Adrenal gland (tissue), 19 donors: ENCODE measurements at places on chromosomes 4 and X. TPM values are rescaled to one million over a fixed set of nuclear protein-coding genes. Genes with fewer than 3 reads are reported as not detected.
A peak's percentile ranks its signal among the peaks of the same experiment; 100 is the strongest.

Gene STATH
- total RNA-seq = not detected

DNA sequence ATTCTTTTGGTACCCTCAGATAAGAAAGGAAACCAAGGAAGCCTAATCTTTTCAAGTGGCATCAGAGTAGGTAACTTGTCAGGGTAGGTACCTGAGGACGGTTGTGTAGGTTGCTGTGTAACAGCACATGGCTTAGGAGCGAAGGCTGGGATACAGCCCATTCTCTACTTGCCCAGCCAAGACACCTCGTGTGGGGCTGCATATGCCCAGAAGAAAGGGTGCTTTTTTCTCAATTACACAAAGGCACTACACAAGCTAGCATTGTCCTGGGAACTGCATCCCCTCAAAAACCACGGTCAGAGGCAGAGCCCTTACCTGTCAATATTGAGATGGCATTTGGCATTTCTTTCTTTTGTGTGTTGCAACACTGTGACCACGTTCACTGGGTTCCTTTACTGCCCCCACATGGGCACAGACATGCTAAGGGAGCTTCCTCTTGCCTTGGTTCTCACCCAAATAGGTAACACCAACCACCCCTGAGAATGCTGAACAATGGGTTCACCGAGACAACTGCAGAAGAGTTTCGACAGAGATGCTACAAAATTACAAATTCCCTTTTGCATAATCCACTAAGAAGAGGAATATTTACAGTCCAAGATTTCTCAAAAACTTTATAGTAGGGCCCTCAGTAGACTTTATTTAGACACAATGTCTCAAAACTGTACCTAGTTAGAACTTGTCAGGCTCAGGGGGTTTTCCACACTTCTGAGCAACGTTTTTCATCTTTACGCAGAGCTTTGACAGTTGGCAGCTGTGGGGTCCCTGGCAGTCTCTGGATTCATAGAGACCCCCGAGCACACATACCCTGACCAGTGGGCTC is 35.8 kb upstream of the TNIP3 start:
- H3K27me3 ChIP-seq = no peaks in the 10 kb centered on the region
- no peaks in the 10 kb centered on the region for H3K4me1 ChIP-seq
- no peak for DNase-seq
- no peak overlapping the region for H3K4me3 ChIP-seq
- H3K27ac ChIP-seq = no peak overlapping the region

- H3K36me3 ChIP-seq = no peaks in the 10 kb centered on the region
- H3K27ac ChIP-seq = no peak overlapping the region
- H3K4me1 ChIP-seq = no peaks in the 10 kb centered on the region
- no peak overlapping the region for H3K4me3 ChIP-seq
Observed at GRCh38 chr4:73603271-73603710, 16.9 kb downstream of the RASSF6 start.

GRCh38 chr4:119205690-119206089 is 6.8 kb upstream of the USP53 start:
- no peaks in the 10 kb centered on the region for H3K4me1 ChIP-seq
- H3K36me3 ChIP-seq = no peaks in the 10 kb centered on the region
- DNase-seq = no peak
- no peak overlapping the region for H3K4me3 ChIP-seq

- no peaks in the 10 kb centered on the region for H3K27me3 ChIP-seq
- DNase-seq = no peak
- peaks cover 26% of the 10 kb centered on the region for H3K36me3 ChIP-seq
Observed at GRCh38 chr4:2624782-2625530, 88.5 kb downstream of the FAM193A start.

- H3K27ac ChIP-seq = no peak overlapping the region
- no peaks in the 10 kb centered on the region for H3K4me1 ChIP-seq
- no peaks in the 10 kb centered on the region for H3K27me3 ChIP-seq
- no peak for DNase-seq
- H3K4me3 ChIP-seq = no peak overlapping the region
Observed at GRCh38 chr4:105022811-105023667, 123.6 kb upstream of the TET2 start.

GRCh38 chrX:154046031-154046781 is 26.5 kb upstream of the IRAK1 start:
- H3K27ac ChIP-seq = peak overlapping the region; percentile 54
- no peaks in the 10 kb centered on the region for H3K36me3 ChIP-seq
- DNase-seq = peak; percentile 67
- H3K4me3 ChIP-seq = no peak overlapping the region
- H3K4me1 ChIP-seq = peaks cover 5% of the 10 kb centered on the region
- peaks cover 5% of the 10 kb centered on the region for H3K27me3 ChIP-seq

DNA sequence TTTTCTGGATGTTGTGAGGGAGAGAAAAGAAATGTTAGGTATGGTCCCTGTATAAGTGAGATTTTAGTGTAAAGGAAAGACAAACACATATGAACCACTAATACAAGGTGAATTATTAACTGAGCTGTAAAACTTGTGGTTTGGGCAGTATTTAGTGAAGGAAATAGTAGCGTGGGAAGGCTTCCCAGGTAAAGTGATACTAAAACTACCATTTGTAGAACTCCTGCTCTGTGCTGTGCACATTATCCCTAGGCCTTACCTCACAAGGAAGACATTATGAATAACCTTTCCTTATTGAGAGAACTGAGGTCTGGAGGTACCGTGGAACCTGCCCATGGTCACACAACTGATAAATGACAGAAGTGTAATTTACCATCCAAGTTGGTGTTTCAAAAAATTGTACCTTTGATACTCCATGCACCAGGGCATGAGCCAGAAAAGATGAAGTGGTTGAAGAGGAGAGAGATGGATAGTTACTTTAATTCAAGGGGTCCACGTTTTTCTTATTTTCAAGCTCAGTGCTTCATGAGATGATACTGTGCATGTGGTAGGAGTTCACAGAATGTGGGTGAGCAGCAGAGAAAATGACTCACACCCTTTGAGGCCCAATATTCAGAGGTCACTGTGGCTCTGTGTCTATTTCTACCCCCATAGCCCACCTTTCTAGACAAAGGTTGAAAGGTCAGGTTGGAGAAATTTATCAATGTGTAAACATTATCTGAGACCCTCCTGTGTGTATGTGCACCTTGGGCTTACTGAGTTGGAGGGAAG is 2.6 kb upstream of the VSIG4 start:
- H3K36me3 ChIP-seq = no peaks in the 10 kb centered on the region
- peaks cover 4% of the 10 kb centered on the region for H3K27me3 ChIP-seq
- H3K4me3 ChIP-seq = no peak overlapping the region

DNA sequence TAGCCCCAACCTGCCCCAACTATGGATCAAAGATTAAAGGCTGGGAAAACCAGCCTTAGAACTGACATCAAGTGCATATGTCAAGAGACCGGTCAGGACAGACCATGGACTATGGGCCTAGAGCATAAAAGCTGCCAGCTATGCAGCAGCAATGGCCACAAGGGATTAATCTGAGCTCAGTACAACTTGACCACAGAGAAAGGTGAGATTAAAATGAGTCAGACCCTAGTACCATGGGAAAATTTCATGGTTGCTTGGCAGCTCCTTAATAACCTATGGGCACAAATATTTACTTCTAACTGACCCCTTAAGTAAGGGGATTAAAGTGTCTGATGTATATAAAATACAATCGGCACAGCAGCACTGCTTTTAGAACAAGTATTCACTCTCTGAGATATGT is 54.4 kb downstream of the CBR4 start:
- H3K4me1 ChIP-seq = no peaks in the 10 kb centered on the region
- H3K27ac ChIP-seq = no peak overlapping the region
- H3K36me3 ChIP-seq = no peaks in the 10 kb centered on the region
- H3K4me3 ChIP-seq = no peak overlapping the region
